ENCODE measurements at places on chromosomes 3 and 15. TPM values are rescaled to one million over a fixed set of nuclear protein-coding genes. Genes with fewer than 3 reads are reported as not detected.

RETNLB gene
- total RNA-seq = not detected

CAV3 gene
- not detected for total RNA-seq

TMEM202 gene
- total RNA-seq = not detected

SCAPER gene
- total RNA-seq = 45.9 TPM

TNIK gene
- total RNA-seq = 17.1 TPM

SCN5A gene
- total RNA-seq = 3.5 TPM

RBPMS2 gene
- total RNA-seq = 16.9 TPM

CSPG4 gene
- total RNA-seq = 31.0 TPM

VGLL3 gene
- total RNA-seq = 51.7 TPM

NMNAT3 gene
- total RNA-seq = 9.4 TPM

REC114 gene
- not detected for total RNA-seq

RYR3 gene
- total RNA-seq = 10.6 TPM

CLRN1 gene
- not detected for total RNA-seq

MESP2 gene
- not detected for total RNA-seq

FHIT gene
- 26.0 TPM for total RNA-seq

ACOX2 gene
- 12.8 TPM for total RNA-seq

SPATA12 gene
- total RNA-seq = not detected

CACNA1D gene
- 84.4 TPM for total RNA-seq

All from ureter (tissue), 1 donor.